Neural crest cell (in vitro differentiated cells): ENCODE measurements at places on chromosomes 4 and X. TPM values are rescaled to one million over a fixed set of nuclear protein-coding genes. Genes with fewer than 3 reads are reported as not detected.

GRCh38 chr4:58749206-58749605 lies 1639.0 kb upstream of the IGFBP7 start:
- DNase-seq: no peak

- DNase-seq: no peak
Observed at GRCh38 chr4:147360301-147360700, 120.6 kb upstream of the EDNRA start.

DNA sequence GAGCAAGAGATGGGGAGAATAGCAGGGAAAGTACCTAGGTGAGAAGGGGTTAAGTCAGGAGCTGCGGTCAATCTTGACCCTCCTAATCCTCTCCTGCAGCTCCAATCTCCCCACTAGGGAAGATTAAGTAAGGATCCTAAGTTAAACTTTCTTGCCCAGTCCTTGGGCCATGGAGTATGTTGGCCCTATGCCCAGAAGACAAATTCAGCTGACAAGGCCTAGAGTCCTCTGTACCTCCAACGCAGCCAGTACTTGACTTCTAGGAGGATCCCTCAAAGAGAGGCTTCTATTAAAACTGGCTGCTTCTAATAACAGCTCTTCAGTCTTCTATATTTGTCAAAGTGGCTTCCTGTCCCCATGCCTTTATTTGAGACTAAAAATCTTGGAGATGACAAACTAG lies 1.4 kb downstream of the CLDN2 start:
- no peak for DNase-seq

GRCh38 chr4:55444827-55445226 lies 49.1 kb downstream of the TMEM165 start:
- no peak for DNase-seq

RBMXL3 gene
- not detected in 2 replicates for total RNA-seq
